ENCODE measurements at places on chromosomes 5 and 9. TPM values are rescaled to one million over a fixed set of nuclear protein-coding genes. Genes with fewer than 3 reads are reported as not detected.

The WDR41 gene
- polyA plus RNA-seq: 95.4 TPM

The CD274 gene
- polyA plus RNA-seq: 0.16 TPM

The RHOBTB3 gene
- polyA plus RNA-seq: 99.4 TPM

The UBTD2 gene
- 84.7 TPM for polyA plus RNA-seq

The KIF20A gene
- polyA plus RNA-seq: 2.1 TPM

The LHX3 gene
- not detected for polyA plus RNA-seq

The MELK gene
- polyA plus RNA-seq: 1.8 TPM

The AGXT2 gene
- polyA plus RNA-seq: not detected

The GABRA1 gene
- 50.6 TPM for polyA plus RNA-seq

The IFNA21 gene
- not detected for polyA plus RNA-seq

The GABBR2 gene
- polyA plus RNA-seq: 8.7 TPM

The TYRP1 gene
- not detected for polyA plus RNA-seq

The PTCD2 gene
- 4.5 TPM for polyA plus RNA-seq

The NR2F1 gene
- polyA plus RNA-seq: 2.3 TPM

The ADGRD2 gene
- polyA plus RNA-seq: not detected

The SHOC1 gene
- not detected for polyA plus RNA-seq

The IL13 gene
- 0.25 TPM for polyA plus RNA-seq

The PPIC gene
- polyA plus RNA-seq: not detected
